ENCODE measurements at places on chromosomes 4 and X.

GRCh38 chrX:125203737-125204578 lies 115.7 kb upstream of the TEX13C start:
- no peak for DNase-seq

GRCh38 chrX:38500866-38501265 lies 60.5 kb upstream of the TSPAN7 start:
- DNase-seq = no peak

- DNase-seq = no peak
Observed at GRCh38 chr4:1961563-1961962, 47.2 kb downstream of the NELFA start.

GRCh38 chr4:71691416-71692073 lies 92.3 kb downstream of the GC start:
- no peak for DNase-seq

DNA sequence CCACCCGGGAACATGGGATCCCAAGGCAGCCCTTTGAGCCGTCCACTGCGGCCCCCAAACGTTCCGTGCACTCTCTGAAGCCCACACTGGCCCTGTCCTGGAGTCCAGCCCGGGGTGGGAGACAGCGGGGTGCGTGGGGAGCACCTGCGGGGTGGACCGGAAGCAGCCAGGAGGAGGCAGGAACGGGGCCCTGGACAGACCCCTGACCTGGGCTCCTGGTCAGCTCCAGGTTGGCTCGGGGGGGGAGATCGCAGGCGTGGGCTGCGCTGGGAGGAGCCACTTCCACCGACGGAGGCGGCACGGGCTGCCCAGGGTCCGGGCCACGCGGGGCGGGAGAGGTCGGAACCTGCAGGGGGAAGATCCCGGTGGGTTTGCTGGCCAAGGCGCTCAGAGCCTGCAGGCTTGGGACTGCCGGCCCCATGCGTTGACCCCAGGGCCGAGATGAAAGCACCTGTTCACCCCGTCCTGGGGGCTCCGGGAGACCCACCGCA lies 5.7 kb upstream of the PLCXD1 start:
- DNase-seq = no peak

GRCh38 chrX:50813843-50814661 lies at the start of gene SHROOM4:
TSS of gene SHROOM4 (minus strand) at chrX:50814194. CDS start at chrX:50814018, 176 bp downstream.
- no peak for DNase-seq

- DNase-seq = peak; percentile 67
Observed at GRCh38 chr4:101527188-101527587, 179.9 kb upstream of the PPP3CA start.

DNA sequence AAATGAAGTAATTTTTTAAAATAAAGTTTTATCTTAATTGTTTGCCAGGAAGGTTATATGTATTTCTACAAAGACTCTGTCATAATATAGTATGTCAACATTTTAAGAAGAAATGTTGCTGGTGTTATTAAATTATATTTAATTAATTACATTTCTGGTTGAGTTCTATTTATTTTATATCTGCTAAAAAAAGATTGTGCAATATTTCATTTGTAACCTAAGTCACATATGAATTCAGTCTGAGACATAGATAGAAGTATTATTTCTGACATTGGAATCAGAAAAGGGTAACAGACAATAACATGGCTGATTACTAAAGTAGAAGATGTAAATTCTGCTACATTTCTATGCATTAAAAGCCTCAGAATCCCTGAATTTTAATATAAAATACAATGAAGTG lies 1985.1 kb downstream of the C4orf33 start:
- DNase-seq = no peak

DNA sequence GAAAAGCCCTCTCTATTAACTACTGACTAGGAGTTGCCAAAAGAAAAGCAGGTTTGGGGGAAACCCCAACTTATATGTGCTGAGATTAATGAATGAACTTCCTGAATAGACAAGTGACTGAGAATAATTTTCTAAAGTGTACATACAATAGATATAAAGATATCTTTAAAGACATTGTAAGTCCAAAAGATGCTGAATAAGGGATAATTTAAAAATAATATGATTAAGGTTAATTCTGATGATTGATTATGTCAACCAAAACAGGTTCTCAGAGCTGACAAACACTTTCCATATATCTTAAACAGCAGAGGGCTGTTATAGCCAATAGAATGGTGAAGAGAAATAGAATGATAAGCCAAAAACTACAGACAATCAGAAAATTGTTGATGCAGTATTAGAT lies 28.6 kb downstream of the AGA start:
- no peak for DNase-seq

DNA sequence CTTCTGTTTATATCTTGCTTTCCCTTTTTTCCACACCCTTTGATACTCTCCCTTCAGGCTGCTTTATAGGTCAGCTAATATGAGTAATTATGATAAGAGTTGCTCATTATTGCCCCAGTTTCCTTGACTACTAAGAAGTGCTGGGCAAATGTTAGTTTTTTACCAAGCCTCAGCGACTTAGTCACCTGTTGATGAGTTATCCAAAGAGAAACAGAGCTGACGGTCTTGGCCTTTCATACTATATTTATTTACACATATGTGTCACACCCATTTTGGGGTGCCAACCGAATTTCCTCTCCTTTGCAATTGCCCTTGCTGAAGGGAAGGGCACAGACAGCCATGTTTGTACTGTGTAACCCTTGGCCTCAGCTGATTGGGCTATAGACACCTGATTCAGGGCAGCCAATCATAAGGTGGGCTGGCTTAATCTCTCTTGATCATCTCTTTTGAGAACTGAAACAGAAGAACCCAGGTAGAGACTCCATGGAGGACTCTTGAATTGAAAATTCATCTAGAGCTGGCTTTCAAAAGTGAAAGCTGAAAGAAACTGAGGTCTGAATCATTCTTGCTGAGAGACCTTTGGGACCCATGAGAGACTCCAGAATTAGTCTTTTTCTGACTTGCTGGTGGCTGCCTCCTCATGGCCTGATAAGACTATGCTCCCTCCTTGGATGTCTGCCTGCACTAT lies 111.7 kb upstream of the RPS6KA3 start:
- peak; percentile 68 for DNase-seq

DNA sequence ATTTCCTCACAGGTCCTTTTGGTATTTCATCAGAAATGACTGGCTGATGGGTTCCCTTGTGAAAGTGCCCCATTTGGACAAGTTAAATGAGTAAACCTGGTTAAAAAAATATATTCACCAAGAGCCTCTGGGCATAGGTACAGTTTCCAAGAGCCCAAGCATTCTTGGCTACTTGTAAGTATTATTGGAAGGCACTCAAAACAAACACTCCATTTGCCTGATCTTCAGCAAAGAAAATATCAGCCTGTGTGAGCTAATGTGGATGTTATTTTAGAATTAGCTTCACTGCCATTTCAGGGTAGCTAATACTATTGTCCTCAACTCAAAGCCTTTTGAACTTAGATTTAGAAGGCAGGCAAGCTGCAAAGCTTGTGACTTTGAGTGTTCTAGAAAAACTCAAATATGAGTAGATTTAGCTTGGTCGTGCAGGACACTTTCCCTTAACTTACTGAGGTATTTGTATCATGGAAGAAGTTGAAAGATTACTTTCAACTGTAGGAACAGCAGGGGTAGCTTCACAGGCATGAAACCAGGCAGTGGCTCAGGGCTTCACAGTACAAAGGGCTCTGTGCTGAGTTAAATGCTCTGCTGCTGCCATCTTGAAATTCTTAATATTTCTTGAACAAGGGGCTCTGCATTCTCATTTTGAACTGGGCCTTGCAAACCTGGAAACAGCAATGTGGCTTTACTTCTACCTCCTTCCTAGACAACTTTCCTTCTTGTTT lies 177.2 kb downstream of the AMELX start:
- no peak for DNase-seq

DNA sequence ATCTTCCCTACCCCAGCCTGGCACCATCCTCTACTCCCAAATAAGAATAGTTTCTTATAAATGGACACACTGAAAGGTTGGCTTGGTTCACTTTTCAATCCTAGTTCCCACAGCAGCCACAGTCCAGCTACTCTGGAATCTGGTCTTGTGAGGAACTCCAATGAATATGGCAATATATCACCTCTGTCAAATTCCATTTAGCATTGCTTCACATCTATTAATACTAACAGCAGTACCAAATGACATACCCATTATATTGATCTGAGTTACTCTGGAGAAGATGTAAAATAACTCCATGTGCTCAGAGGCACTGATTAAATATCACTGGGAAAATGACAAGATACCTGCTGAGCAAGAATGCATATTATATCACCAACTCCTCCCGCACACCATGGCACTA lies 8.6 kb downstream of the OPHN1 start:
- no peak for DNase-seq

GRCh38 chrX:136417806-136418205 lies 69.9 kb upstream of the BRS3 start:
- no peak for DNase-seq

GRCh38 chr4:155548173-155548572 lies 118.5 kb upstream of the GUCY1A1 start:
- DNase-seq = no peak

DNA sequence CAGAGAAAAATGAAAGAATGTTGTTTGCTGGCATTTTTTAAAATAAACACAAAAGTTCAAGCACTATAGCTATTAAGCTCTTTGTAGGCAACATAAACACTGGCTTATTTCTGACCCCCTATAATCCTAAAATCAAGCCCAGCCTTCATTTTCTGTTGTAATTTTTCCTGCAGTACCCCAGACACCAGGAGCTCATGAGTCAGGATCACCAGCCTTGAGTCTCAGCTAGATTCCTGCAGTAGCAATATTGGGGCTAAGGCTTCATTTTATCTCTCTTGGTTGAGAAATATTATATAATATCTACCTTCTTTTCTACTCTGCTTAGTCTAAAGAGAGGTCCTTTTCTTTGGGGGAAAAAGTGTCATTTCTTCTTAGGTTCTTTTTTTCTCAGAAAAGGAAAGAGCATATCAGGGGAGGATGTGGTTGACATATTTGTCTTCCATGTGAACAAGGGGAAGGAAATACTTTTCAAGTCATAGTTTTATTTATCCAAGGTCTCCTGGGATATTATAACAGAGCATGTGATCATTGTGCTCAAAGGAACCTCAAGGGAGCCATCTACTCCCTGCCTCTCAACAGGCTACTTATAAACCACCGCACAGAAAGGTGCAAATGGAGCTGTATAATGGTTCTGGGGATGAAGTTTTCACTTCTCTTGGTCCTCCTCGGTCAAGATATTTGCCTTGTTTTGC lies 678.3 kb upstream of the NR3C2 start:
- DNase-seq = no peak

GRCh38 chrX:154372612-154373022 lies 1.8 kb downstream of the FLNA start:
- DNase-seq = peak; percentile 40

DNA sequence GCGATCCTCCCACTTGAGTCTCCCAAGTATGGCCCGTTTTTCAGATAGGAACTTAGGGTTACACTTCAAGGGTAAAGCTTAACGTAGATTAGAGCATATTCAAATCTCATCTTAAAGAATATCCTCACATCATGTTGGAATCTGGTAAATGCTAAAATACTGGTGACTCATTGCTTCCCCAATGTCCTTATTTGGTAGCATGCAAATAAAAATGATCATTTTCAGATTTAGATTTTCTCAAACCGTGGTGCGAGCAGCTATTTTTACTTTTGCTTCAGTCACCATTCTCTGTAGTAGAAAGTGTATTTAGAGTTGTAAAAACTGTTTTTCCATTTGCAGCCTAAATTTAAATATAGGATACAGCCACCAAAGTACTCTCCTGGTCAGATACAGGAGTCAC lies 101.5 kb upstream of the MAML3 start:
- no peak for DNase-seq

DNA sequence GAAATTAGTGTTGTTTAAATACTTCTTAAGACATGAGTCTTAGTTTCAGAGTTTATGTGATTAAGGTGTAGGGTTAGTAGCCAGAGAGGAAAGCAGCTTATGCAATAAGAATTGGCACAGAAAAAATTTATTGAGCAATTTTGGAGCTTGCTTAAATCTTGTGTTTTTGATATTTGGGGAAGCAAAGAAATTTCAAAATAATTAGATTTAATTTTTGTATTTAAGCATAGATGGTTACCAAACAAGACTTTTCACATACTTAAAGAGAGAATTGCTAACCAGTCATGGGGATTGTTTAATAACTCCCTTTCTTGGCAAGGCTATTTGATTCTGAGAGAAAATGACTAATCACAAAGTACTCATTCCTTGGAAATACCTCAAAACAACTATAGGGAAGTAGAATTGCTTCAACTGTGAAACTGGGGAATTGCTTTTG lies 202.0 kb upstream of the GRID2 start:
- no peak for DNase-seq

GRCh38 chr4:2886622-2887021 lies 43.0 kb downstream of the ADD1 start:
- no peak for DNase-seq

DNA sequence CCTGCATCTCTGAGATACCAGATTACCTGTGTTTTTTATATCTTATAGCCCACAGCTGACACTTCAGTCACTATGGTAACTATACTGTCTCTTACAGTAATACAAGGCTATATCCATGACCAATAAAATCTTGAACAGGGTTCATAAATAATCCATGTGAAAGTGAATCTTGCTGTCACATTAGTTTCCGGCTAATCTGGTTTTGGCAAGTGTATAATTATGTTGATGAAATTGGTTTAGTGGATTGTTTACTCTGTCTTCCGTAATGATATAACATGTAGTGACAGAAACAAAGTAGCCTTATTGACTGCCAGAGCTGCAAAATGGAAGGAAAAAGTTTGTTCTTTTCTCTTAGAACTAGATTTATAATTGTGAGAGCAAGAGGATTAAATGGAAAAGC lies 686.6 kb upstream of the PABPC4L start:
- DNase-seq = no peak

DNA sequence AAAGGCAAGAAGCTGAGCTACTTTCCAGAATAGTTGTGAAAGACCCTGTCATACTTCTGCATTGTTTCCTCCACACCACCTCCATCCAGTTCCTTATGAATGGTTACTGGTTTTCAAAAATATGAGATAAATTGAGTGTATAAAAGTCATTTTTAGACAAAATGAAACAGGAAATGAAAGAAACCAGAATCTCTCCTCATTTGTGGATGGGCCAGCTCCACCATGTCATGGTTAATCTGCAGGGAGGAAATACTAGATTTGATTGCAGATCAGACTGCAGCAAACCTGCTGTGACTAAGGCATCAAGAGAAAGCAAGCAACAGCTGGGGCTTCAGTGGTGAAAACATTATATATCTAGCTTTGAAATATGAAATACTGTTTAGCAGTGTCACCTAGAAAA lies 23.8 kb downstream of the F9 start:
- no peak for DNase-seq

- DNase-seq = no peak
Observed at GRCh38 chr4:137823007-137823406, 290.7 kb upstream of the PCDH18 start.

- no peak for DNase-seq
Observed at GRCh38 chr4:120826449-120826848, 96.1 kb downstream of the PRDM5 start.

Measured in stimulated activated CD4-positive, alpha-beta T cell treated with anti-CD3 and anti-CD28 coated beads, Interleukin-1b, Interleukin-23, amount 100 ng/mL, for 48 hours (primary cell).